Mesangial cell (primary cell): ENCODE measurements at places on chromosomes 1 and 21. TPM values are rescaled to one million over a fixed set of nuclear protein-coding genes. Genes with fewer than 3 reads are reported as not detected.

Gene CACNA1S
- not detected in 2 replicates for total RNA-seq

Gene MYCL
- 0.63 and 2.1 TPM in 2 replicates for total RNA-seq

Gene GUCA2B
- not detected in 2 replicates for total RNA-seq

Gene RGS5
- total RNA-seq = 1.3 and 2.1 TPM in 2 replicates

Gene ITGB2
- total RNA-seq = 2.2 TPM in 1 of 2 replicates, not detected in the other

Gene CD48
- total RNA-seq = not detected in 2 replicates

Gene F13B
- not detected in 2 replicates for total RNA-seq

Gene SLC45A3
- total RNA-seq = 6.8 and 8.0 TPM in 2 replicates

Gene OR2T11
- total RNA-seq = not detected in 2 replicates

Gene OR10Z1
- not detected in 2 replicates for total RNA-seq

Gene LSS
- total RNA-seq = 66.0 and 103 TPM in 2 replicates

Gene FCGR3A
- not detected in 2 replicates for total RNA-seq

Gene LCE1F
- not detected in 2 replicates for total RNA-seq

Gene FCRL2
- total RNA-seq = not detected in 2 replicates

Gene PODN
- 0.13 TPM in 1 of 2 replicates, not detected in the other for total RNA-seq

Gene TDRD5
- total RNA-seq = not detected in 2 replicates

Gene GBP6
- not detected in 2 replicates for total RNA-seq

Gene CASQ1
- not detected in 2 replicates for total RNA-seq

Gene HCN3
- total RNA-seq = 2.1 and 2.4 TPM in 2 replicates

Gene ADAMTS5
- total RNA-seq = 3.4 and 18.6 TPM in 2 replicates

Gene PRDM16
- under 0.01 TPM in 1 of 2 replicates, not detected in the other for total RNA-seq

Gene ATP6V1G3
- total RNA-seq = not detected in 2 replicates

Gene MCOLN3
- 0.33 and 1.0 TPM in 2 replicates for total RNA-seq

Gene TIE1
- total RNA-seq = 0.98 and 1.0 TPM in 2 replicates

Gene CRABP2
- total RNA-seq = 2.1 and 19.6 TPM in 2 replicates

Gene CRYAA
- total RNA-seq = not detected in 2 replicates
